CD4-positive, CD25-positive, alpha-beta regulatory T cell (primary cell): ENCODE measurements at places on chromosomes 16 and 17.

DNA sequence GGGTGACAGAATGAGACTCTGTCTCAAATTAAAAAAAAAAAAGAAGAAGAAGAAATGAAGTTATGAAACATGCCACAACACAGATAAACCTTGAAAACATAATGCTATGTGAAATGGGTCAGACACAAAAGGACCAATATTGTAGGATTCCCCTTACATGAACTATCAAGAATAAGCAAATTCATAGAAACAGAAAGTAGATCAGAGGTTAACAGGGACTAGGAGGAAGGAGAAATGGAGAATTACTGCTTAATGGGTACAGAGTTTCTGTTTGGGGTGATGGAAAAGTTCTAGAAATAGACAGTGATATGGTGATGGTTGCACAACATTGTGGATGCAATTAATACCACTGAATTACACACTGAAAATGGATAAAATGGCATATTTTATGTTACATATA lies 16.3 kb downstream of the RANBP10 start:
- DNase-seq = no peak
- no peak overlapping the region for H3K27ac ChIP-seq
- H3K4me1 ChIP-seq = no peaks in the 10 kb centered on the region
- H3K4me3 ChIP-seq = no peak overlapping the region

- H3K27me3 ChIP-seq = no peaks in the 10 kb centered on the region
- DNase-seq = peak; percentile 94
- H3K4me3 ChIP-seq = peak overlapping the region; percentile 92
- peaks cover 87% of the 10 kb centered on the region for H3K4me1 ChIP-seq
- H3K36me3 ChIP-seq = peaks cover 2% of the 10 kb centered on the region
These were observed 7.3 kb upstream of the TSPOAP1 start for GRCh38 chr17:58335779-58336455.

DNA sequence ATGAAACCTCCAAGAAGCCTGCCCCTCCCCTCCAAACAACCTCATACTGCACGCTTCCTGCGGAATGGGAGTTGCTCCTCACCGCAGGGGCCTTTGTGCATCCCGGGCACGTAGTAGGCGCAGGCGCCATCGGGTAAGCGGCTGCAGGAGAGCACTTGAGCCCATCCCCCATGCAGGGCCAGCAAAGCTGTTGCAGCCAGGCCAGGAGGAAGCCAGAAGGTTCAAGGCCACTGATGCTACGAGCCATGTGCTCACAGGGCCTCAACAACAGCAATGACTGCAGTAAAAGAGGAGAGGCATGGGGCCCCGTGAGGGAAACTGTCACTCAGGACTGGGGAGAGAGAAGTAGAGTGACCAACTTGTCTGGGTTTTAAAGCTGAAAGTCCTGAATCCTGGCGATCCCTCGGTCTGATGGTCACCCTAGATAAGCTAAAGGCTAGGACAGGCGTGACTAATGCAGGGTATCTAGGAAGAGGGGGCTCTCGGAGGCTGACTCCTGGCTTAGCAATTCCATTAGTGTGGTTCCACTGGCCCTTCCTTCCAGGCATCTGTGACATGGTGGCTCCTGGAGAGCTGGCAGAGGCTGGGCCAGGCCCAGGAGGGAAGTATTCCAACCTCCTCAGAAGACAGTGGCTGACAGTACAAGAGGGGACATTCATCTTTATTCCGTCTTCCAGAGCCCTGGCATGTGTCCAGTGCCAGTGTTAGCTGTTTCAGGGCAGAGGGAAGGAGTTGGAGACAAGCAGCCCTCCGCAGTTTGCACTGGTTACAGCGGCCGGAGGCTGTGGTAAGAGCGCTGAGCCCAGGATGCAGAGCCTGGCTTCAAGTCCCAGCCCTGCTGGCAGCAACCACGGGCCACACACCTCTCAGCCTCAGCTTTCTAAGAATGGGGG lies 20.8 kb downstream of the GOSR2 start:
- peaks cover 7% of the 10 kb centered on the region for H3K4me1 ChIP-seq
- no peaks in the 10 kb centered on the region for H3K27me3 ChIP-seq
- DNase-seq = no peak
- H3K27ac ChIP-seq = no peak overlapping the region
- no peak overlapping the region for H3K4me3 ChIP-seq

GRCh38 chr16:82187829-82188228 lies 17.8 kb upstream of the MPHOSPH6 start:
- H3K27me3 ChIP-seq = peaks cover 4% of the 10 kb centered on the region
- peaks cover 3% of the 10 kb centered on the region for H3K4me1 ChIP-seq
- H3K36me3 ChIP-seq = no peaks in the 10 kb centered on the region
- no peak overlapping the region for H3K4me3 ChIP-seq
- no peak for DNase-seq

DNA sequence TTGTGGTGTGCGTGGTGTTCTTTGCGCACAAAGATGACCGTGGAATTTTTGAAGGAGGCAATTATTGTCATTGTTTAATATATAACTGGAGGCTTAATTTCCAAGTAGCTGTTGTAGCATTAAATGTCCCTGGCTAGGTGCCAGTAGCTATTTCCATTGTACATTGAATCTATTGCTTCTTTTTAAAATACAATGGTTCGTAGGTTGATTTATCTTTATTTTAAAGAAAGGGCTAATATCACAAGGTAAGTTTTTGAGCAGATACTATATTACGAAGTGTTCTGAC lies 127.1 kb downstream of the RPTOR start:
- peaks cover 34% of the 10 kb centered on the region for H3K4me1 ChIP-seq
- no peak overlapping the region for H3K27ac ChIP-seq
- no peak overlapping the region for H3K4me3 ChIP-seq

GRCh38 chr16:1308036-1308976 lies 1.1 kb upstream of the UBE2I start:
- H3K36me3 ChIP-seq = peaks cover 6% of the 10 kb centered on the region
- peaks cover 47% of the 10 kb centered on the region for H3K4me1 ChIP-seq
- H3K27ac ChIP-seq = peak overlapping the region; percentile 98
- no peak for DNase-seq
- no peaks in the 10 kb centered on the region for H3K27me3 ChIP-seq

GRCh38 chr16:84040823-84041820 lies 1.5 kb downstream of the SLC38A8 start:
- H3K4me3 ChIP-seq = no peak overlapping the region
- DNase-seq = no peak
- no peaks in the 10 kb centered on the region for H3K4me1 ChIP-seq
- H3K27me3 ChIP-seq = no peaks in the 10 kb centered on the region
- no peaks in the 10 kb centered on the region for H3K36me3 ChIP-seq

- no peaks in the 10 kb centered on the region for H3K4me1 ChIP-seq
- no peaks in the 10 kb centered on the region for H3K27me3 ChIP-seq
- H3K36me3 ChIP-seq = no peaks in the 10 kb centered on the region
- H3K27ac ChIP-seq = no peak overlapping the region
- no peak for DNase-seq
These were observed 158.6 kb downstream of the SALL1 start for GRCh38 chr16:50992350-50993032.
